ENCODE measurements at places on chromosomes 5 and 9. TPM values are rescaled to one million over a fixed set of nuclear protein-coding genes. Genes with fewer than 3 reads are reported as not detected.

Gene SPATA24
- 20.6 TPM for polyA plus RNA-seq

Gene ADAMTSL1
- 2.0 TPM for polyA plus RNA-seq

Gene FAM221B
- polyA plus RNA-seq, result 0.09 TPM

Gene PFN3
- 3.1 TPM for polyA plus RNA-seq

Gene PTGDS
- 3.1 TPM for polyA plus RNA-seq

DNA sequence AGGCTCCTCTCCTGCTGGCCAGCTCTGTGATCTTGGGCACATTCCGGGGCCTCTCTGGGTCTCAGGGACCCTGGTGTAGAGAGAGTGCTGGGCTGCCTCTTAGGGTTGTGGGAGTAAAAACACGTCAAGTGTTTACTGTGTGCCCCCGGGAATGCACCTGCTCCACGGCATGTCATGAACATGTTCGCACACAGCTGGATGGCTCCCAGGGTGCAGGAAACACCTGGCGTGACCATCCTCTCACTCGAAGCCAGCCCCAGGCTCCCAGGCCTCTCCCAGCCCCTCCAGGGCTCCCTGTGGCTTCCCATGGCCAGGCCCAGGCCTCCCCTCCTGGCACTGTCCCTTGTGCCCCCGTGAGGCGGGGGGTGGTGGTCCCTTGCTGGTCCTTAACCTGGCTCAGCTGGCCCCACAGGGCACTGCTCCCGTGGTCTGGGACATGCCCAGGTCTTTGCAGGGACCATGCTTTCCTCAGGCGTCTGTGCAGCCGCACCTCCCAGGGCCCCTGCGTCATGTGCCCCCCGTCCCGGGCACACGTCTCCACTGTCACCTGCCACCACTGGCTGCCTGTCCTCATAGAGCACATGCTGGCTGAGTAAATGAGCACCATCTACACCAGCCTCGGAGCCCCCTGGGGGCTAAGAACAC lies 44.9 kb downstream of the SLC6A3 start:
- no peak for DNase-seq

DNA sequence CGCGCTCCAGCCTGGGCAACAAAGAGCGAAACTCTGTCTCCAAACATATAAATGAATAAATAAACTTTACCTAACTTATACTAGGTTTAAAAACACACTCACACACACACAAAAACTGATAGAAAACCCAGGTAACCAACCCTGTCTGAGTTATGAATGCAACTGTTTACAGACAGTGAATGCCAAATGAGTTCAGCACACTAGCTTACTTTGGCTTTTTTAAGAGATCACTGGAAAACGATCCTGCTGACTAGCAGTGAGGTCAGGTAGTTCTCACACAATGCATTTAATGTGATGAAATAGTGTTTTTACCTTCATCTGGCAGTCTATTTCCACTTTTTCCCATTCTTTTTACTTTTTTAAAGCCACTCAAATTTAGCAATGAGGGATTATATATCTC lies 22.4 kb downstream of the FAF2 start:
- DNase-seq, result no peak

GRCh38 chr5:102826629-102827028 lies 71.5 kb downstream of the PAM start:
- DNase-seq, result no peak

- DNase-seq, result no peak
Observed at GRCh38 chr9:135305546-135306180, 173.9 kb upstream of the PPP1R26 start.

GRCh38 chr5:74919487-74919886 lies 53.3 kb upstream of the FAM169A start:
- DNase-seq, result peak; percentile 75

GRCh38 chr5:179124853-179125788 lies 64.9 kb downstream of the ZNF354C start:
- DNase-seq, result no peak

DNA sequence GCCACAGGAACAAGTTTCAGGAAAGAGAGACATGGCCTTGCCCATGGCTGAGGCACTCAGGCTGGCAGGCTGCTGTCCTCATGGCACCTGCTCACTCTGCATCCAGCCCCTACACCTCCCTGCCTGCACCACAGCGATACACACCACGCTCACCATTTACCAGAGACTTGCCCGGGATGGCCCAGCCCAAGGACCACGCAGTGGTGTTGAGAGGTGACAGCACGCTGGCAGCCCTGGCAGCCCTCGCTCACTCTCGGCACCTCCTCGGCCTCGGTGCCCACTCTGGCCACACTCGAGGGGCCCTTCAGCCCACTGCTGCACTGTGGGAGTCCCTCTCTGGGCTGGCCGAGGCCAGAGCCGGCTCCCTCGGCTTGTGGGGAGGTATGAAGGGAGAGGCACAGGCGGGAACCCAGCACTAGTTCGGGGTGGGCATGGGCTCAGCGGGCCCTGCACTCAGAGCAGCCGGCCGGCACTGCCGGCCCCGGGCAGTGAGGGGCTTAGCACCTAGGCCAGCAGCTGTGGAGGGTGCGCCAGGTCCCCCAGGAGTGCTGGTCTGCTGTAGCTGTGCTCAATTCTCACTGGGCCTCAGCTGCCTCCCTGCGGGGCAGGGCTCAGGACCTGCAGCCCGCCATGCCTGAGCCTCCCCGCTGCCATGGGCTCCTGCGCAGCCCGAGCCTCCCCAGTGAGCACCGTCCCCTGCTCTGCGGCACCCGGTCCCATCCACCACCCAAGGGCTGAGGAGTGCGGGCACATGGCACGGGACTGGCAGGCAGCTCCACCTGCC lies 20.3 kb downstream of the ZDHHC11B start:
- no peak for DNase-seq

DNA sequence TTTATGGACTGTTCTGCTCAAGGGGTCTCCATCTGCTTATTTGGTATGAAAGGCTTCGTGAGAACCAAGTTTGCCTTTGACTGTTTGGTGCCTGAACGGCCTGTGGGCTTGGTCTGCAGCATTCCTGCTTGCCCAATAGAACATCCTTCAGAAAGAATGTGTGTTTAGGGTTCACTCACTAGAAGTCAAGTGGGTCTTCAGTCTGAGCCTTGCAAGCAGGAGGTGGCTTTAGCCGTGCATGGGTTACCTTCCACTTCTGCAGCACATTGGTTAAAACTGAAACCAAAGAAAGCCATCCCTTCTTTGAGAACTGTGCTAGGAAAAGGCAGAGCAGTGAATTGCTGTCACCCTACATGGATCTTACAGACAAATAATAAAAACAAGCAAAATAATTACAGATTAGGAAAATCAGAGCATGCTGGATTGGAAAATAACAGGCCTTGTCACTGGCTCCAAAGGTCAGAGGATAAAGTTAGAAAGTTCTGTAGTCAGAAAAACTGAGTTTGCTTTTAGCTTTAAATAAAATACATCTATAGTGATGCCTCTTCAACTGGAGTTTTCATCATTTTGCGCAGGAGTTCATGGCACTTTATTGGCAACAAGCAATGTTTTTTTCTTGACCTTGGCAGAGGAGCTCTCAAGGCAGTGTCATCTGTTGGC lies 16.6 kb downstream of the WWC1 start:
- DNase-seq, result no peak

DNA sequence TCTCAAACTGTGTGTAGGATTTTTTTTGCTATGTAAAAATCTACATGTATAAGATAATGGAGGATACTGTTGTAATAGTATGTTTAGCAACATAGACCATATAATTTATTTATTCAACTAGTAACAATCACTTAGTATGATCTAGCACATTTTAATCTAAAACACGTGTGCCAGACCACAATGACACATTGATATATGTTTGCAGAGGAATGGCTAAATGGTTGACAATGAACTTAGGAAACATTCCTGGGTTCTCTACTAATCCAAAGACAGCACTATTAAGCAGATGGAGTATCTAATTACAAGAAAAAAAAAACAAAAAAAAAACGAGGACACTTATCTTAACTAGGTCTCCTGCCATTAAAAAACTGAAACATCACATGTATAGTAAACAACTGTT lies 261.7 kb upstream of the PAPPA start:
- no peak for DNase-seq

DNA sequence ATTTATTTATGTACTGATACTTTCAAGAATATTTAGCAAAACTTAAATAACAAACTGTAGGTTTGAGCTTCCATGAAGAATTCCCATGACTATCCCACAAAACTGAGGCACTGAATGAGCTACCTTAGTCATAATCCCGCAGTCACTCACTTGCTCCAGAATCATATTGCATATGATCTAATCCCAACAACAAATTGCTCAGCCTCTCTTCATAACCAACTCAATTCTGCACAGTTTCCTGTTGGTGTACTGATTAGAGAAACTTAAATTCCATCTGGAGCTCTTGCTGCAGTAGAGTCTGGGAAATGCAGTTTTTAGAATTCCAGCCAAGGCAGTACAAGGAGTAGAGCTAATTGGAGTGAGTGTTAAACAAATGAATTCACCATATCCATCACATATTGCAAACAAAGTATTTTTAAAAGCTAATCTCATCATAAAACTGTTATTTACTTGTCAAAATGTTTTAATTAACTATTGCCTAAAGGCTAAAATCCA lies 35.7 kb upstream of the CDH18 start:
- DNase-seq, result no peak

DNA sequence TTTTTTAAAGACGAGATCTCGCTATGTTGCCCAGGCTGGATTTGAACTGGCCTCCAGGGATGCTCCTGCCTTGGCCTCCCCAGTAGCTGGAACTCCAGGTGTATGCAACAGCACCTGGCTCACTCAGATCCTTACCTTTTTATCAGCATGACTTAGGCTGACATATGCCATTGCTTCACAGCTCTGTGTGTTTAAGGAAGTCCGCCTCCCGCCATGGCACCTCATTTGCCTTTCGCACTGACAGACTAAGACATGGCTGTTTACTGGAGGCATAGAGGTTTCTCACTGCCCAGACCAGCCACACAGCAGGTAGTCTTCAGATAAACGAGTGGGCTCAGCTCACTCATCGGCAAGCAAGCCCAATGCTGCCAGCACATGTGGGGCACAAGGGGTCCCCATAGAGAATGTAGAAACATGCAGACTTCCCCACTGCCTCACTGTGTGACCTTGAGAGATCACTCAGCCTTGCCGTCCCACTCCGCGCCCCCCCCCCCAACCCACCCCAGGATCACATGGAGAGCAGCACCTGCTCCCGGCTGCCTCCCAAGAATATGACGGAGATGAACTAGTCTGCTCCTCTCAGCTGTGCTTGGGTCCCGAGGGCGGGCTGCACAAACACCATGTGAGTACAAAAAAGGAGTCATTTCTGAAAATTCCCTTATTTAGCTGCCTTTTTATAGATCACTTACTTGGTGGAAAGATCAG lies 62.8 kb downstream of the DCP2 start:
- DNase-seq, result no peak

DNA sequence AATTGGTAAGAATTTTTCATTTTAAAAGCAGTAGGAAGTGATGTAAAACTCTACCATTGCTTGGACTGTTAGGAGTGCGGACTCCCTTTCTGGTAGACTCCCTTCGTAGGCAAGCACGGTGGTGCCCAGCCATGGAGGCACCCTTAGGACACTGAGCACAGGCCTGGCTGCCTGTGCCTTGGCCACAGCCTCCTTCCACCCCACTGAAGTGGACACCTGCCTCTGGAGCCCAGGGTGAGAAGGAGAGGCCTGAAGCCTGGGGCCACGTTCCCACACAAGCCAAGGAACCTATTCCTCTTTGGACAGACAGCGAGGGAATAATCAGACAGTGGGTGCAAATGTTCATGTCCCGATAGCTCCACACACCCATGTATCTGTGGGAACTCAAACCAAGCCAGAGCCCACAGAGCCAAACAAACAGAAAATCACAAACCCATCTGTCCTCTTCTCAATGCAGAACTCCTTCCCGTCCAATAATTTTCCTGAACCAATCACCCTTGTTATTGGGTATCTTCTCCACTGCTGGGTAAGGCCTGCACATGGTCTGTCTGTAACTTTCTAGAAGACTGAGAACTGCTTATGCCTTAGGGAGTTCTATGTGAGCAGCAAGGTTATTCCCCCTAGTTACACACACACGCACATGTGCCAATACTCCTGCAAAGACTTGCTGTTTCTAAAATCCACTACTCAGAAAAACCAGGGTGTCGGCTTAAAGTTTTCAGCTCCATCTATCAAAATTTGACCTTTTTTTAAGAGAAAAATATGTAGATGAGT lies 45.2 kb downstream of the UBE2QL1 start:
- no peak for DNase-seq

DNA sequence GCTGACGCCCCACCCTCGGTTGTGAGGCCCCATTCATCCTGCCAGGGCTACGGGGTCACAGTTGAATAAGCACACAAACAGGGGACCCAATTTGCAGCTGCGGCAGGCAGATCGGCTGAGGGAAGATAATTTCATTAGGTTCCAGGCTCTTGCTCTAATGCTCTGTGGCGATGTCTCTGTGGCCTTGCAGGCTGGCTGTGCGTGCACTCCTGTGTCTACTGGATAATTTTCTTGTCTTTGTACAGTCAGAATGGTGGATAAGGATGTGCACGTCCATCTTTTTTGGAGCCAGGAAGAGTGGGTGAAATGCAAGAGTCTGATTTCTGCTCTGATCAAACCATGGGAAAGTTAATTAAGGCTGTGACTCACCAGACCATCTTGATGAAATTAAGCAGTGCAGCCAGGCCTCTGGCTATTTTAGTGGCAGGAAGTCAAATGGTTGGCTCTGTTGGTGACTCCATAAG lies 39.2 kb downstream of the NSG2 start:
- no peak for DNase-seq

DNA sequence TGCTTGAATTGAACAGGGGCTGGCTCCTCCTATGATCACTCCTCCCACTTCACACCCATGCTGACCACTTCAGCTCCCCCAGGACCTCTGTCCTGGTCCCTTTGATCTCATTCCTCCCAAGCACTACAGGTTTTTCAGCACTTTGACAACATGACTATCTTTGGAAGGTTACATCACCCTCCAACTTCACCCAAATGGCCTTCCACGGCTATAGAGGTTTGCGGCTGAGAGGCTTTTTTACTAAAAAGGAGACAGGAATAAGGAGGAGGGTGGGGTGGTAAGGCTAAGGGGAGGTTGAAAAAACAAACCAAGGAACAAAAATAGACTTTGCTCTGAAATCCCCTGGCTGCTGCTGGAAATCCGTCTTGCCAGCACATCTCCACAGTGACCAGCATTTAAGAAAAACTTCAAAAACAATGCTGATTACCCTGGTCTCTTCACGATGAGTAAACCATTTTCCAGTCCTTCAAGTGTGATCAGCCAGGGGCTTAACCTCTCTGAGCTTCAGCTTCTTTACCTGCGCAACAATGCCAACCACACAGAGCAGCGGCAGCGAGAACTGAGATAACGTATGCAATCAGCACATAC lies 102.7 kb downstream of the DPYSL3 start:
- no peak for DNase-seq

DNA sequence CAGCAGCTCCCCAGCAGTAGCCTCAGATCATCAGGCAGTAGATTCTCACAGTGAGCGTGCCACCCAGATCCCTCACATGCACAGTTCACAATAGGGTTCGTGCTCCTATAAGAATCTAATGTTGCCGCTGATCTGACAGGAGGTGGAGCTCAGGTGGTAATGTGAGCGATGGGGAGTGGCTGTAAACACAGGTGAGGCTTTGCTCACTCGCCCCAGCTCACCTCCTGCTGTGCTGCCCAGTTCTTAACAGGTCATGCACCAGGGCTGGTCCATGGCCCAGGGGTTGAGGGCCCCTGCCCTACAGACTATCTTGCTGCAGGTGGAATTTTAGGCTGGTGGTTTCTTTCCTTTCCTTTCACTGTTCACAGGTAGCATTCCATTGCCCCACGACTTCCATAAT lies 100.2 kb downstream of the MRPL36 start:
- DNase-seq, result no peak
